ENCODE measurements at places on chromosomes 2 and 18.

- no peak for DNase-seq
Measured at GRCh38 chr18:38759457-38759856, 1193.9 kb upstream of the CELF4 start.

DNA sequence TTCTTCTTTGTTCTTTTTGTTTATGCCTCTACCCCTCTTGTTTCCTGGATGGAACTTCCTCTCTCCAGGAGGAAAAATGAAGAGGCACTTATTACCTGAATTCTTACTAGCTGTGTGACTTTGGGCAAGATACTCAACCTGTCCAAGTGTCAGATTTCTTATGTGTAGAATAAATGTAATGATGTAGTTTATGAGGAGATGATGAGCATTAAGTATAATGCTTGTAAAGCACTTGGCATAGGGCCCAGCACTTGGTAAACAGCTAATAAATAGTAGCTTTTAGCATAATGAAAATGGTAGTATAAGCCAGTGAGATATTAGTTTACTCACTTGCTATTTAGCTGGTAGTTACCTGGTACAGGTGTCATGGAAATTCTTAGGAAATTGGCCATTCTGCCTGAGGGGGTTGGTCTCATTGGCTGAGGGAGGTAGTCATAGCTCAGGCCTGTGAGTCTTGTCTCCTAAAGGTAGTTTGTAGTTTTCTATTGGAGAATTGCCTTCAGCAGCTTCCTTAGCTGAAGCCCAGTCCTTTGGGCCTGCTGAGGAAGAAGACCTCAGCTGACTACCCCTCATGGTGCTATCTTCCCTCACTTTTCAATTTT lies 133.4 kb upstream of the NABP1 start:
- no peak for DNase-seq

DNA sequence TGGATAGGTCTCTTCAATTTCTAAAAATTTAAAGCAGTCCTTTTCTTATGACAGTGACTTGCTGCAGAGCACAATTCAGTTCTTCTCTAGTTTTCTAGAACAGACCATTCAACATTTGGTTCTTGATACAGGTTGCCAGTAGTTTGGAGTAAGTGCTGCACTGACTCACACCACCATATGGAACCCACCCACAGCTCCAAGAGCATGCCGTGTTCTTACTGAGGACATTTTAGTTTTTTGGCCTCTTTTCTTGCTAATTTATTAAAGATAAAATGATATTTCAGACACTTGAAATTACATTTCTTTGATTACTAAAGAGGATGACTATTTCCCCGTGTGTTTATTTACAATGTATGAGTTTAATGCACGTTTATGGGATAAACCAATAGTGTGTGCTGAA lies 120.0 kb downstream of the COL4A4 start:
- DNase-seq = no peak

DNA sequence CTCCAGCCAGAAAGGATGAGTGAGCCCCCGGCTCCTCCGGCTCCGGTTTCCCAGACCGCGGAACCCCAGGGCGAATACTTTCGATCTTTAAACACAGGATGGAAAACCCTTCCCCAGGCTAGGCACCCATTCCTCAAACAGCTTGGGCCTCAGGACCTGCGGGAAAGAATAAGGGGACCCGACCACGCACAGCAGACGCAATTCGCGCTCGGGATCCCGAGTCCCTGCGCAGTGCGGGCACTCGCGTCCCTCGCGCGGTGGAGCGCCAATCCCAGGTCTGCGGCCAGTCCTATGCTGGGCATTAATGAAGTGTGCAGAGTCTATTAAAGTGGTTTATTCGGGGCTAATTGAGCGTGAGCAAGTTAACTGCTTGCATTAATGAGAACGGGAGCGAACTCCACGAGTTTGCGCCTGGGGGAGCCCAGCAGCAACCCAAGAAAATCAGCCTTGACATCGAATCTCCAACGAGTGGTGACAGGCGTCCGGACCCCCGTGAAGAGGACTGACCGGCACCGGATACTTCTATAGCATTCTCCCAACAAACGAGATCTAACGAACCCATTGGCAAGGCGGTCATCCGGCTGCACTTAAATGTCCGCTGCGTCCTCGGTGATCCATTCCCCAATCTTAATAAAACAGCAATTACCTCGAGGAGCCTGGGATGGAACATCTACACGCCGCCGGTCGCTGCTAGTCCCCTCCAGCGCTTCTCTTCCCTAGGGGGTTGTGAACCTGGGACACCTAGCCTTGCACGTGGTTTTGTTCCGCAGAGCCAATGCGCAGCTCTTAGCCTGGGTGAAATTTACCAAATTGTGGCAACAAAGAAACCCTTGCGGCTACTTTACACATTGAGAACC lies 1.6 kb downstream of the OSR1 start:
- no peak for DNase-seq

GRCh38 chr2:184830531-184830930 lies 232.2 kb downstream of the ZNF804A start:
- no peak for DNase-seq

GRCh38 chr2:44325897-44326296 lies 35.4 kb downstream of the PREPL start:
- DNase-seq = no peak

GRCh38 chr2:215437614-215438013 lies 1.7 kb upstream of the FN1 start:
- no peak for DNase-seq

- no peak for DNase-seq
Measured at GRCh38 chr18:8221452-8221851, 387.8 kb upstream of the RAB12 start.

GRCh38 chr2:23293063-23293462 lies 91.9 kb upstream of the KLHL29 start:
- no peak for DNase-seq

DNA sequence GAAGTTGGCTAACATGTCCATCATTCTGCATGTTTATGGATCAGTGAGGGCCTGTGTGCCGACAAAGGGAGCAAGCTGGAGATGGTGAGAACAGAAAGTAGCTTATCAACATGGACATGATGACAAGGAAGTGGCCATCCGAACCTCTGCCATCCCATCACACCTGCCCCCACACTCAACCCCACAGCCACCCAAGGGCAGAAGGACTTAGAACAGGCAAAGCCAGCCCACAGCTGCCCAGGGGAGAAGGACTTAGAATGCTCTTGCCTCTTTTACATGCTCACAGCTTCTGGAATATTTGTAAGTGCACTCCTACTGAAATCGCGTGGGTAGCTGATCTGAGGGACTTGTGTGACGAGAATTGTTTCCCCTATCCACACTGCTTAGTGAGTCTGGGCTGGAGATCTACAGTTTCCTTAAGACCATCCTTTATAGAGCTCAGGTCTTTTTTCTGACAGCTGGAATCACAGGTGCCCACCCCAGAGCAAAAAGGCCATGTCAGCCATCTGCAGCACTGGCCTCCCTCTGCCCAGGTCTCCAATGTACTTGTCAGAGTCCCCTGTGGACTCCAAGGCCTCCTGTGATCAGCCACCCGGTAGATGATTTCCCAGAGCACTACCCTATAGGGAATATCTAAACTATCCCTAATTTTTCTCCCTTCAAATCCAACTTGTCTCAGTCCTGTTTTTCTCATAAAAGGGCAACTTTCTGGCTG lies 154.1 kb downstream of the SMAD7 start:
- DNase-seq = no peak

DNA sequence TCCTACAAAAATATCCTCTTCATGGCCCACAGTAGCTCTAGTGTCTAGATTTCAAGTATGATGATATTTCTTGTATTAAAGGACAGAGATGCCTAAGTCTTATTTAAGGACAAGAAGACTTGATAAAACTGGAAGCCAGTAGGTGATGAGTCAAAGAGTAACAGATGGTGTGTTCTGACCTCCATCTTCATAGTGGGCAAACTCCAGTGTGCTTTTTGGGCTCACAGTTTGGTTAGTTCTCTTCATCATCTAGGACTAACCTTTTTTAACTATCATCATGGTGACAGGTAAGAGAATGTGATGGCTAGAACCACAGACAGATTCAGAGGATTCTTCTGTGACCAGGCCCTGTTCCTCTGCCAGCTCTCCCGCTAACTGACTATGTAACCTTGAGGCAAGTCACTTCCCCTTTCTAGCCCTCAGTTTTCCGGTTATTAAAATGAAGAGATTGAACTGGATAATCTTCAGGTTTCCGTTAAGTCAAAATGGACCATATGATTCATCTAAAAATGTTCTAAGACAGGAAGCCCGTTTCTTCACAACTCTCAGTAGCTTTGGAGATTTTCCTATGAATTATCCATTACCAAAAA lies 140.3 kb upstream of the RASGRP3 start:
- no peak for DNase-seq
